ENCODE measurements at places on chromosomes 1 and 21. TPM values are rescaled to one million over a fixed set of nuclear protein-coding genes. Genes with fewer than 3 reads are reported as not detected.

GRCh38 chr1:37946703-37947360, at the start of gene INPP5B:
Gene INPP5B (minus strand): TSS chr1:37947053. CDS start chr1:37946308, 745 bp downstream.
- peak within 1 kb of the TSS; percentile 78 for H3K4me3 ChIP-seq
- peak within 1 kb of the TSS; percentile 48 for H3K27ac ChIP-seq
- H3K36me3 ChIP-seq, result no peaks in the 10 kb centered on the region

GRCh38 chr1:60745484-60745883, 336.9 kb upstream of the NFIA start:
- H3K27ac ChIP-seq, result no peak overlapping the region
- H3K27me3 ChIP-seq, result no peaks in the 10 kb centered on the region
- no peaks in the 10 kb centered on the region for H3K4me1 ChIP-seq
- DNase-seq, result peak; percentile 42

GRCh38 chr1:25698252-25698651, 81.7 kb downstream of the MAN1C1 start:
- peaks cover 8% of the 10 kb centered on the region for H3K4me1 ChIP-seq
- no peaks in the 10 kb centered on the region for H3K36me3 ChIP-seq
- DNase-seq, result no peak
- H3K27me3 ChIP-seq, result no peaks in the 10 kb centered on the region
- H3K4me3 ChIP-seq, result no peak overlapping the region
- H3K27ac ChIP-seq, result no peak overlapping the region

- no peaks in the 10 kb centered on the region for H3K27me3 ChIP-seq
- H3K4me3 ChIP-seq, result no peak overlapping the region
- DNase-seq, result no peak
Observed at GRCh38 chr1:42889264-42889663, 42.9 kb downstream of the ZNF691 start.

- H3K36me3 ChIP-seq, result no peaks in the 10 kb centered on the region
- no peak overlapping the region for H3K27ac ChIP-seq
- peaks cover 7% of the 10 kb centered on the region for H3K4me1 ChIP-seq
- H3K4me3 ChIP-seq, result no peak overlapping the region
- no peaks in the 10 kb centered on the region for H3K27me3 ChIP-seq
- DNase-seq, result no peak
Observed at GRCh38 chr1:56868761-56869160, 14.2 kb downstream of the C8A start.

DNA sequence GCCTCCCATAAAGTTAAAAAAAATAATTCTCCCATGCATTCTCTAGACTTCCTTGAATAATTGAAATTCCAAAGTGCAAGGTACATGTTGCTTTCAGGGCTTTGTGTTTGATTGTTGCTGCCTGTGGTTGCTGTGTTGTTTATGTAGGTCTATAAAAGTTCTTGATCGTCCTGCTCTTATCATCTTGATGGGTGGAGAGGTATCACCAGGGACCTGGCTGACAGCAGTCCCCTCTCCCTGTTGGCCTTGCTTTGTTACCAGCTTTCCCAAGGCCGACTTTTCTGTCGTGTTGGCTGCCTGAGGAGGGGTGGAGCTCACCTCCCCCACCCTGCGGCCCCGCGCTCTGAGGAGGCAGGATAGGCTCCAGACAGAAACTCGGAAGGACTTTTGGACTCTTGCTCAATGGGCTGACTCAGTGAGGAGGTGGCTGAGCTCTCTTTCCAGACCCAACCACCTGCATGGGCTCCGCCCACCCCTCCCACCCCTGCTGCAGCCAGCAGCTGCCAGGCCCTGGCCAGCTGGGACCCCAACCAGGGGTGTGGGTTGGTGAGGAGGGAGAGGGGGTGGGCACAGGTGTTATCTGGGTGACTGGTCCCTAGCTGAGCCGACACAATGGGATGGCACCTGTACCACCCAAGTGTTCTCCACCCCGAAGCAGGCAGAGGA, 2.0 kb downstream of the INAVA start:
- no peak for DNase-seq
- H3K36me3 ChIP-seq, result no peaks in the 10 kb centered on the region
- H3K27me3 ChIP-seq, result no peaks in the 10 kb centered on the region
- no peak overlapping the region for H3K27ac ChIP-seq
- H3K4me1 ChIP-seq, result no peaks in the 10 kb centered on the region

DNA sequence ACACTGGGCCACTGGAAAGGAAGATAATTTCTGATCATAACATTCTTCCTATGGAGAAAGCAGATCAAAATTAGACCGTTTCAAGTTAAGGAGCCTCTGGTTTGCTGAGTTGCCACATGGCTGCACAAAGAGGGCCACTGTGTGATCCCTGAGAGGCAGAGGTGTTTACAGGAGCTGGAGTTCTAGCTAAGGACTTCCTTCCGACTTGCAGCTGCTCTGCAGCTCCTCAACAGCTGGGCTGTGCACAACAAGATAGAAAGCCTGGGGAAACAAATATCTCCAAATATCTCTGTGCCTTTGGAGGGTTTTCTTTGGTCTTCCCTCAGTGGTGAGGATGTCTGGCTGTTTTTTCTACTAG, 26.8 kb downstream of the GADD45A start:
- no peaks in the 10 kb centered on the region for H3K36me3 ChIP-seq
- no peaks in the 10 kb centered on the region for H3K27me3 ChIP-seq

- DNase-seq, result no peak
- no peaks in the 10 kb centered on the region for H3K36me3 ChIP-seq
- no peaks in the 10 kb centered on the region for H3K27me3 ChIP-seq
- no peak overlapping the region for H3K27ac ChIP-seq
- no peaks in the 10 kb centered on the region for H3K4me1 ChIP-seq
Observed at GRCh38 chr1:183792300-183792699, 12.6 kb upstream of the RGL1 start.

- H3K27me3 ChIP-seq, result peaks cover 91% of the 10 kb centered on the region
- DNase-seq, result no peak
- no peak overlapping the region for H3K27ac ChIP-seq
Observed at GRCh38 chr21:36709868-36710728, 11.2 kb downstream of the SIM2 start.

DNA sequence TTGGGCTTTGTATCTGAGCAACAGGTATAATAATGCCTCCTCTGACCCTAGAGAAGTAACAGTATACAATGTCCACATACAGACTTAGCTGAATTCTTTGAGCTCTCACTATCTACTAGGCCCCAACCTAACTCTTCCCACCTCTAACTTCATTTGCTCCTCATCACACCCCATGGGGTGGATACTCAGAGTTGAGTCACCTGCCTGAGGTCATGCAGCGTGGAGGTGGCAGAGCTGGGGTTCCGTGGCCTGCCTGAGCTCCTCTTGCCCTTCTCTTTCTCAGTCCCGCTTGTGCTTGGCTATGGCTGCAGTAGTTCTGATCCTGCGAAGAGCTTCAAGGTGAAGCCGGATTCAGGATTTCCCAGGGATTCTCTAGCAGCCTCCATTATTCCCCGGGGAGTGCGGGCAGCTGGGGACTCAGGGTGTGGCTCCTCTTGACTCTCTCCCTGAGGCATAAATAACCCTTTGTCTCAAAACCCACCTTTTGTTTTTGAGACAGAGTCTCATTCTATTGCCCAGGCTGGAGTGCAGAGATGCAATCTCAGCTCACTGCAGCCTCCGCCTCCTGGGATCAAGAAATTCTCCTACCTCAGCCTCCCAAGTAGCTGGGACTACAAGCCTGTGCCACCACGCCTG, 29.9 kb upstream of the ACTL8 start:
- no peak overlapping the region for H3K27ac ChIP-seq
- no peak overlapping the region for H3K4me3 ChIP-seq
- H3K27me3 ChIP-seq, result no peaks in the 10 kb centered on the region
- no peak for DNase-seq
- peaks cover 11% of the 10 kb centered on the region for H3K4me1 ChIP-seq

- no peak for DNase-seq
- no peak overlapping the region for H3K4me3 ChIP-seq
- H3K36me3 ChIP-seq, result no peaks in the 10 kb centered on the region
- peaks cover 7% of the 10 kb centered on the region for H3K4me1 ChIP-seq
Observed at GRCh38 chr1:184531296-184531695, 144.5 kb downstream of the C1orf21 start.

GRHL3 gene
- polyA plus RNA-seq, result not detected

DIO1 gene
- polyA plus RNA-seq, result not detected

THEM5 gene
- polyA plus RNA-seq, result not detected

IFI44 gene
- polyA plus RNA-seq, result 6.5 TPM

FCGR3B gene
- not detected for polyA plus RNA-seq

TMEM240 gene
- polyA plus RNA-seq, result 8.1 TPM

CLCA4 gene
- not detected for polyA plus RNA-seq

CD1E gene
- not detected for polyA plus RNA-seq

SIM2 gene
- not detected for polyA plus RNA-seq

PLA2G2D gene
- not detected for polyA plus RNA-seq

All from SK-N-SH (cell line).